Adrenal gland (tissue), 19 donors: ENCODE measurements at places on chromosomes 3 and 15. TPM values are rescaled to one million over a fixed set of nuclear protein-coding genes. Genes with fewer than 3 reads are reported as not detected.

LRRC15 gene
- 0.07 TPM for total RNA-seq

GRCh38 chr3:184659797-184660301 is 52.0 kb downstream of the MAGEF1 start:
- DNase-seq: no peak

DNA sequence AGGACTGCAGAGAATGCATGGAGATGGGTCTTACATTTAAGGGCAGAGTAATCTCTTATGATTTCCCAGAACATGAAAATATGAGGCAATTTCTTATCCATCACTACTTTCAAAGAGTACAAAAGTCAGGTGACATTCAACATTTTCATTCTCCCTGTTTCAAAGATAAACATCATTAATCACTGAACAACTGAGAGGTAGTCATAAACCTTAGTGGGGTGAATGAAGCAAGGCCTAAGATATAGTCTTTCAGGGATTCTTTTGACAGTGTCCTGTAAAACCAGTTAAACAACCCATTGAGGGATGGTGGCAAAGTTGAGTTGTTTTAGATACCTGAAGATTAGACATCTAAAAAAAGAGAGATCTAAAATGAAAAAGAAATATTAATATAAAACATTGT is 271.6 kb upstream of the CBLB start:
- DNase-seq: no peak

DNA sequence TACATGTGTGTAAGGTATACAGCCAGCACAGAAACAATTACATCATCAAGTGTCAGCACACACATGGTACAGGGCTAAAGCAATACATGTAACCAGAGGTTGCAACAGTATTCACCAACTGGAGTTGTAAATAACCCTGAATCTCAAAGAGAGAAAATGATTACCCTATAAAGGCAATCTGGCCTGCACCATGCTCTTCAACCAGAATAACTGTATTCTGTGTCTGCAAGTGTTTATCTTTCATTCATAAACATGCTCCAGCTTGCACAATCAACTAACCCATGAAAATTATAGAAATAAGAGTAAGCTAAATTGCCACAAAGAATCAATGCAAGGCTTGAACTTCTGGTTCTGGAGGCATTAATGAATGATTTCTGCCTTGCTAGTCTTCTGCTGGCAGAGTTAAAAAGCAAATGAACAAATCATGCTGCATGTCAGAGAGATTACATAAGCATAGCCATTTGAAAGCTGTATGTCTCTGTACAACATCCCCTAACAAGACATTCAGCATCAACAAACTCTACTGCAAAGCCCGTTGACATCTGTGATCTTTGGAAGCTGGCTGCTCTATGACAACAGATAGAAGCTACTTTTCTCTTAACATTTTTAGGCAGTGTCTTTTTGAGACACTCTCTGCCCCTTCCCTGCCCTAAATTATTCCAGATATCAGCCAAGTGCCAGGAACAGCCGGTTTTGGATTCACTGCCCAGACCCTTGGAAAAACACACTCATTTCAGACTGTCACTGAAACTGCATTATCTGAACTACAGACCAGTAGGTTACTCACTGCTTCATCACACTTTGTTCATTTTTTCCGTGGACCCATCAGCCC is 871.0 kb downstream of the OTOL1 start:
- DNase-seq: no peak

DNA sequence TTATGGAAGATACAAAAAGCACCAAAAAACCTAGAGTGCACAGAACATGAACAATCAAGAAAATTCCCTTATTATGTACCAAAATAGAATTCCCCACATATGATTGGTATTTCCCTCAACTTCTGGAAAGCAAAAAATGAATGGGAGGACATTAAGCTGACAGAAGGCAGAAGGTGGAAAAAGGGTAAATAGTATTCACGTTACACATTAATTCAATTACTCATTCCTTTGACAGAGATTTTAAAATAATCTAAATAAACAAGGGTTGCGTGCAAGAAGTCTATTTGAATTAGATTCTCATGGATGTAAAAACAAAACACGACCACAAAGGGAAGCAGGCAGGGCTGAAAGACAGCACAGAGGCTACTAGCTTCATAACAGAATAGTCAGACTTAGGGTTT is 260.5 kb upstream of the ZPLD1 start:
- DNase-seq: no peak

- no peak for DNase-seq
Measured at GRCh38 chr3:20561166-20561565, 375.2 kb upstream of the SGO1 start.
